ENCODE measurements at places on chromosomes 16 and 17.

DNA sequence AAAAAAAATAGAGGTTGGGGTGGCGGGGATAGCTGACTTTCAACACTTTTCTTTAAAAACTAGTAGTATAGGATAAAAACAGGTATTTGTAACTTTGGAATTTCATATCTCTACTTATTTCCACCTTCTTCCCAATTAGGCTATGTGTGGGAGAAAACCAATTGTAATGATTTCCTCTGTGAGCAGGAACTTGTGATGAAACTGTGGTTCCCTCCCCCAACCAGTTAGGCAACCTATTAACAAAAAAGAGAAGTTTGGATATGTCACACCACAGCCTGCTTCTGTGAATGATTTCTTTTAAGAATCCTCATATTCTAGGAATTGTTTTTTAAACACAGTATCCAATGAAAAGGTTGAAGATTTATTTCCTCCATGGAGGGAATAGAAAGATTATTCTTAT is 1.9 kb downstream of the IGSF6 start:
- DNase-seq = no peak

GRCh38 chr17:50638606-50638965 is 3.9 kb downstream of the ABCC3 start:
- no peak for DNase-seq

DNA sequence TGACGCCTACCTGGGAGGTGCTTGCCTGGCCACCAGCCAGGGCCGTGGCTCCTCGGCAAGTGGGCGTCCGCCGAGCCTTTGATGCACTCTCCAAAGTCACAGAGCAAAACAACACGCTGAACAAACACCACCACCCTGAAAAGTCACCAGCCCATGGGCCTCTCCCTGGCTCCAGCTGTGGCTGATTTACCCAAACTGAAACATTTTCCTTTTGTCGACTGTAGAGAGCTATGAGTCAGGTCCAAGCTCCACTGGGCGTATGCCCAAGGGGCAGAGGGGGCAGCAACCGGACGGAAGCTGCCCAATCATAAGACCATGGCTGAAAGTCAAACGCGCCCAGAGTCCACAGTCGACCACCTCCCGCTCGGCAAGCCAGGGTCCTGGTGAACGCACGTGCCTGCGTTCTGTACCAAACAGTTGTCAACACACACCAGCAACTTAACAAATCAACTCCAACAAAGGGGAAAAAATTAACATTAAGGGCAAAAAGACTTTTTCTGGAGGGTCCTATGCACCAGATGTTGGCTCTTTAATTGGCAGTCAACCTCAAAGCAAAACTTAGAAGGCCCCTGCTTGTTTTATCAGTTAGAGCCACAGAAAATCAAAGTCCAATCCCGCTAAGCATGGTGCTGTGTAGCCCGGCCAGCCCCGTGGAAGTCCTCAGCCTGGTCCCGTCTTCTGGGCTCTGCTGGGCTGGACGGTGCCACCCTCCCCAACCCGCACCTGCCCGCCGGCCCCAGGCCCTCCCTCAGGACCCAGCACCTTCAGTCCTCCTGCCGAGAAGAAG is 47.3 kb downstream of the TBC1D16 start:
- DNase-seq = peak; percentile 77

DNA sequence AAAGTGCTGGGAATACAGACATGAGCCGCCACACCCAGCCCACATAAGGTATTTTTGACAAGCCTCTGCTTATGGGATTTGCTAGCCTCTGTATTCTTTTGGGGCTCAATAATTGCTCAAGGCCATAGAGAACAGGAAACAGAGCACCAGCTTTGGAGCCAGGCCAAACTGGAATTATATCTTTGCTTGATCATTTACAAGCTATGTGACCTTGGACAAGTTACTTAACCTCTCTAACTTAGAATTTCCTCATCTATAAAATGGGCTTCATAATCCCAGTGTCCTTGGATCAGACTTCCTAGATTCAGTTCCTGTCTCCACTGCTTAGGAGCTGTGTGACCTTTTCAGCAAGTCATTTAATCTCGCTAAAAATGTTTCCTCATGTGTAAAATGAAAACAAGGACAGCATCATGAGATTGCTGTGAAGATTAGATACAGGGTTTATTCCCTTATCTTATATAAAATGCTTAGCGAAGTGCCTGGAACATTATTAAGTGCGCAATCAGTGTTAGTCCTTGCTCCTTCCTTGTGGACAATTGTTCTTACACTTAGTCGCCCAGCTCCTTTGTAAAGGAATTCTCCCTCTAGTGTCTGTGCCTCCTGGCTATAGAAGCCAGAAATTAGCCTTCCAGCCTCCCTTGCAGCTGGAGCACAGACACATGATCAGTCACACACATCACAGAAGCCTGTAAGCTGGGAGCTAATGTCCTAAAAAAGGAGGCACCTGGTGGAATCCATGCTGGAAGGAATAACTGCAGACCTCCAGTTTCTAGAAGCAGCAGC is 16.6 kb downstream of the KRT9 start:
- no peak for DNase-seq

DNA sequence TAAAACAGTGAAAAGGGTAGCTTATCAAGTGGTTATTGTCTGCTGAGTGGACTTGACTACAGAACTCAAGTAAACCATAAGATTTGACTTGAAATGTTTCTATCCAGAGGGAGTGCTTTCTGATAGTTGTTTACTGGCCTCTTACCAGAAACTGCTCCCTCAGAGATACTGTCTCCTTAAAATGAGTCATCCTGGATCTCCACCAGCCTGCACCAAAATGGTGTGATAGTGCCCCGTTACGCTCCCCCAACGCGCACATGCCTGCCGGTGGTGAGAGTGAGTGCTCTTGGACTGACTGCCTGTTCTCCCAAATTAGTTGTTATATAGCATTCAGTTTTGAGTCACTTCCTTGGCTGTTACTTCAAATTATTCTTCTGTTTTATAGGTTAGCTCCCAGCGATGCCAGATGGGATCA is 22.9 kb downstream of the PRCD start:
- DNase-seq = no peak

DNA sequence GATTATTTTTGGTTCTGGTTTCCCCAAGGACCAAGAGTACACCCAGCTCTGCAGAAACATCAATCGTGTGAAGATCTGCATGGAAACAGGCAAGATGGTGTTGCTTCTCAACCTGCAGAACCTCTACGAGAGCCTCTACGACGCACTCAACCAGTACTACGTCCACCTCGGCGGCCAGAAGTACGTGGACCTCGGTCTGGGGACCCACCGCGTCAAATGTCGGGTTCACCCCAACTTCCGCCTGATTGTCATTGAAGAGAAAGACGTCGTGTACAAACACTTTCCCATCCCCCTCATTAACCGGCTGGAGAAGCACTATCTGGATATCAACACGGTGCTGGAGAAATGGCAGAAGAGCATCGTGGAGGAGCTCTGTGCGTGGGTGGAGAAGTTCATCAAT is 67.4 kb upstream of the ENDOV start:
- DNase-seq = no peak

DNA sequence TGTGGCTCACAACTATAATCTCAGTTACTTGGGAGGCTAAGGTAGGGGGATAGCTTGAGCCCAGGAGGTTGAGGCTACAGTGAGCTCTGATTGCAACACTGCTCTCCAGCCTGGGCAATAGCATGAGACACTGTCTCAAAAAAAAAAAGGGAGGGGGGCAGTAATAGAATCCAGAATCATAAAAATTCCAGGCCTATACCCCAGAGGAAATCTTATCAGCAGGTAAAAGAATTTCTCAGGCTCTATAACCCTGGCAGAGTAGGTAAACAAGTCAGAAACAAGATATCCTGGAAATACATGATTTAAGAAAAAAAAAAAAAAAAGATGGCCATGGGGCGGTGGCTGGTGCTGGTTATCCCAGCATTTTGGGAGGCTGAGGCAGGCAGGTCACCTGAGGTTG is 12.9 kb downstream of the SPAG9 start:
- no peak for DNase-seq

- DNase-seq = no peak
Observed at GRCh38 chr16:76749780-76750375, 441.1 kb upstream of the MON1B start.

DNA sequence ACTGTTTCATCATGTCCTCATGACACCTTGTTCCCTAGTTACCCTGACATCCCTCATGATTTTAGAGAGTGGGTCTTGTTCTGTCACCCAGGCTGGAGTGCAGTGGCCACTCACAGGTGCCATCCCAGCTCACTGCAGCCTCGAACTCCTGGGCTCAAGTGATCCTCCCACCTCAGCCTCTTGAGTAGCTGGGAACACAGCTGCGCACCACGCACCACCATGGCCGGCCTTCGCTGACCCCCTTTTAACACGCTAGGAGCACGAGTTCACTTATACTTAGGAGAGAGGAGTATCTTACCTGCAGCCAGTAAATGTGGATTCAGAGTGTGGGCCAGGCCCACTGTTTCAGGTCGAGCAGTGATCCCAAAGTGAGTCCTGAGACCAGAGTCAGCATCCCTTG is 21.4 kb downstream of the NT5M start:
- no peak for DNase-seq

DNA sequence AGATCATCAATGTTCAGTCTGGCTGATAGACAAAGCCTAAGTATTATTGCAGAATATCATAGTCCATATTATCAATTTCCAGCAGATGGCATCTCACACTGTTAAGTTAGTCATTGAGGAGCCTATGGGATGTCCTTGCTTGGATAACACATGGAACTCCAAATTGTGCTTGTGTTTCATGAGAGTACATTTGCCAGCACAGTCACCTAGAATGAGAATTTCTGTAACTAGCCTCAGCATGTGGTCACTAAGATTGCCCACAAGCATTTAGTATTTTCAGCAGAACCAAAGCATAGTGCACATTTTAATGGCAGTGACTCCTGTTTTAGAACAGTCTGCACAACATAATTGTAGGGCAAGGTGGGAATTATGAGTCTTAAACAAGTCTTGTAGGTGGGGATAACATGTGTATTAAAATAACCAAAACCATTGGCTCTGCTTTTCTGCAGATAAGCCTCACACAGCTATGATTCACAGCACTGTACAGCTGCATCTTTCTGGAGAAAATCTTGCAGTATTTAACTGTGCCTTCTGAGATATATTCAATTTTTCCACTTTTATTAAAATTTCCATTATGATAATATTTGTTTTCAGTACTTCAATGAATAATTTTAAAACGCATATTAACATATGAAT is 882.8 kb upstream of the SOX9 start:
- peak; percentile 28 for DNase-seq

DNA sequence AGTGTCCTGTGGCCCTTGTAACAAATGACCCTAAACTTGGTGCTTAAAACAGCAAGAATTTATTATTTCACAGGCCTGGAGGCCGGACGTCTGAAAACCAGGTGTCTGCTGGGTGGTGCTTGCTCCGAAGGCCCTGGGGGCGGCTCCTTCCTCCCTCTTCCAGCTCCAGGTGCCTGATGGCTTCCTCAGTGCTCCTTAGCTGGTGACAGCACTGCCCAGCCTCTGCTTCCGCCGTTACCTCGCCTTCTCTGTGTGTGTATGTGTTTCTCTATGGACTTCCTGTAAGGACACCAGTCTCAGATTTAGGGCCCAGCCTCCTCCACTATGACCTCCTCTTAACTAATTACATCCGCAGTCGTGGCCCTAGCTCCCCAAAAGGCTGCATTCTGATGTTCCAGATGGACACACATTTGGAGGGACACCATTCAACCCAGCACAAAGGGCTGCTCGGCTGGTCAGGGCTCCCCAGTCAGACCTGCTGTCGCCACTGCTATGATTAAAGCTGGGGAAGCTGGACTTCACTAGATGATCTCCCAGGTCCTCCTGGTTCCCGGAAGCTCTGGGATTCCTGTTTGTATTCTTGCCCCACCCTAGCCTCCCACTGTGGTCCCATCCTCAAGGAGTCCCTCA is 172.8 kb downstream of the IRF8 start:
- DNase-seq = no peak

GRCh38 chr17:34739386-34739785 is 160.0 kb downstream of the TMEM132E start:
- no peak for DNase-seq

DNA sequence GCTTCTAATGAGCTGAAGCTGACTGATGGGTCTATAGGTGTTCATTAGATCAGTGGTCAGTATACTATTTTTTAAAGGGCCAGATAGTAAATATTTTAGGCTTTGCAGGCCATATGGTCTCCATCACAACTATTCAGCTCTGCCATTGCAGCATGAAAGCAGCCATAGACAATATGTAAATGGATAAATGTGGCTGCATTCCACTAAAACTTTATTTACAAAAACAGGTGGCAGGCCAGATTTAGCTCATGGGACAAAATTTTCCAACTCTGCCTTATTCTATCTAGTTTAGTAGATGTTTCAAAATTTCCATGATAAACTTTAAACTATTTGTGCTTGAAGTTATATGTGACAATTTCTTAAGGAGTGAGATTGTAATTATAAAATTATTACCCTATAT is 339.3 kb downstream of the ABCC12 start:
- no peak for DNase-seq

DNA sequence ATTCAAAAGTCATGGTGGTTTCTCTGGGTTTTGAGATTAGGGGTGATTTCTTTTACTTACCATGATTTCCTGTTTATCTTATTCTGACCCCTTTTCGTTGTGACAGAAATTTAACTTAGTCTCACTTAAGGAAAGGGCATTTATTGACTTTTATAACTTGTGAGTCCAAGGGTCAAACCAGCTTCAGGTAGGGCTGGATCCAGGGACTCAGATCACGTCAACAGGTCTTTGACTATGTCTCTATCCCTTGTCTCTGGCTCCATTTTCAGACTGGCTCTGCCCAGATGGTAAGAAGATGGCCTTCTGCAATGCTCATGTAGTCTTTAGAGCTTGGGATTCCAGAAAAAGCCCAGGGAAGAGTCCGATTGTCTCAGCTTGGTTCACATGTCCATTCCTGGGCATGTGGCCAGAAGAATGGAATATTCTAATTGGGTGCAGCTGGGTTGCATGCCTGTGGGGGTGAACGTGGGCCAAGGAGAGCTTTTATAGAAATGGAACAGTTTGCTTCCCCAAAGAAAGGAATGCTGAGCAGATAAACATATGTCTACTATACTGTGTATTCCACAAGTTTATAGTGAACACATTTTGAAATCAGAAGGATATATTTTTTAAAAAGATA is 13.4 kb downstream of the USP43 start:
- DNase-seq = no peak

GRCh38 chr16:10937068-10937859 is 5.0 kb downstream of the DEXI start:
- DNase-seq = no peak

- DNase-seq = no peak
Observed at GRCh38 chr17:27595208-27595607, 35.8 kb upstream of the LGALS9 start.

GRCh38 chr16:88782454-88783390 is 2.3 kb downstream of the PIEZO1 start:
- DNase-seq = no peak

DNA sequence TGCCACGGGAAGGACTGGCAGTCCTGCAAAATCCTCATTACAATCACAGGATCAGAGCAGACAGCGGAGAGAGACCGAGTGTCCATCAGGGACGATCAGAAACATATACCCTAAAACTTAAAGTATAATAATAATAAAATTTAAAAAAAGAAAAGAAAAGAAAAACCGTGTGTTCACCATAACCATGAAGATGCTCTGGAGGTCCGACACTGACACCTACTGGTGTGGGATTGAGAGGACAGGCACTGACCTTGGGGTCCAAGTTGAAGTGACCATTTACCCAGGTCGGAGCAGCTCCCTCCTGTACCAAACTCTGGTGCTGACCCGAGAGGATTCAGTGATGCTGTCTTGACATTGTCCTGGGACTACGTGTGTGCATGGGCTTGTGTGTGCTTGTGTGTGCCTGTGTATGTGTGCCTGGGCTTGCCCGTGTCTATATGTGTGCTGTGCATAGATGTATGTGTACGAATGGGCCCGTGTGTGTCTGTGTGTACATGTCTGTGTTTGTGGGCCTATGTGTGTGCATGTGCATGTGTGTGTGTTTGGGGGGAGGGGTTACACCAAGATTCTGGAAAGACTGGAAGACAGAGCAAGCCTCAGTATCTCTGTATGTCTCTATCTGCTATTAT is 10.0 kb upstream of the CD300LD start:
- DNase-seq = peak; percentile 22

All from Caki2 (cell line).